ENCODE measurements at places on chromosomes 12 and 14. TPM values are rescaled to one million over a fixed set of nuclear protein-coding genes. Genes with fewer than 3 reads are reported as not detected.

The KLRG1 gene
- total RNA-seq: 2.0 TPM

The CBLN3 gene
- 1.6 TPM for total RNA-seq

The CDKN1B gene
- 20.3 TPM for total RNA-seq

The C12orf43 gene
- total RNA-seq: 23.8 TPM

The SYNE3 gene
- 0.26 TPM for total RNA-seq

The SLCO1B1 gene
- total RNA-seq: 0.26 TPM

The CLEC4D gene
- total RNA-seq: not detected

All from A549 treated with CpdA at 1 μM for 4 hours (cell line).